Urinary bladder (tissue), 4 donors: ENCODE measurements at places on chromosomes 11 and 22. TPM values are rescaled to one million over a fixed set of nuclear protein-coding genes. Genes with fewer than 3 reads are reported as not detected.

DNA sequence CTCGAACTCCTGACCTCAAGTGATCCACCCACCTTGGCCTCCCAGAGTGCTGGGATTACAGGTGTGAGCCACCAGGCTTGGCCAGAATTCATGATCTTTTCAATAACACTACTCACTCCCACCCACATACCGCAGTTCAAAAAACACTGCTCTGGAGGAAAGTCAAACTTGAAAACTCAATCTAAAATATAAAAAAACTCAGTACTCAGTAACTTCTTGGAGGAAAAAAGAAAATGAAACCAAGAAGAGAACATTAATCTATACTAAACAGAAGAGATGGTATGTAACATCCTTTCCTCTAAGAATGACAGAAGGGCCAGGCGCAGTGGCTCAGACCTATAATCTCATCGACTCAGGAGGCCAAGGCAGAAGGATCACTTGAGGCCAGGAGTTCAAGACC is 58.3 kb downstream of the MRTFA start:
- DNase-seq: no peak

Gene TBX1
- total RNA-seq: 1.2 TPM

DNA sequence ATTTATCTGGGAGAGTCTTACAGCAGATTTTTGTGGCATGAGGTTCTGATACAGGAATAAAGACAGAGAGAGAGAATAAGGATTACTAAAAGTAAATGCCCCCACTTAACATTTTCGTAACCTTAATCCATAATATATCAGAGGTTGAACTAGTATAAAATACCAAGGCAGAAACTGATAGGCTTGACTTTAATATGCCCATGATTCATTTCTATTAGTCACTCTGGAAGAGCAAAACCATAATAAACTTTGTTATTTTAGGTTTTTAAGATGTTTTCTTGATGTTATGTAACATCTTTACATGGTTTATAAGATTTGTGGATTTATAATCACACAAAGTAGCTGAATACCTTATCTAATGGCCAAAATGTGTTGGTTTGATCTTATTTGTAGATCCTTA is 19.1 kb downstream of the GUCY1A2 start:
- DNase-seq: no peak

- no peak for DNase-seq
These were observed 722 bp downstream of the IFITM10 start for GRCh38 chr11:1749395-1750351.

DNA sequence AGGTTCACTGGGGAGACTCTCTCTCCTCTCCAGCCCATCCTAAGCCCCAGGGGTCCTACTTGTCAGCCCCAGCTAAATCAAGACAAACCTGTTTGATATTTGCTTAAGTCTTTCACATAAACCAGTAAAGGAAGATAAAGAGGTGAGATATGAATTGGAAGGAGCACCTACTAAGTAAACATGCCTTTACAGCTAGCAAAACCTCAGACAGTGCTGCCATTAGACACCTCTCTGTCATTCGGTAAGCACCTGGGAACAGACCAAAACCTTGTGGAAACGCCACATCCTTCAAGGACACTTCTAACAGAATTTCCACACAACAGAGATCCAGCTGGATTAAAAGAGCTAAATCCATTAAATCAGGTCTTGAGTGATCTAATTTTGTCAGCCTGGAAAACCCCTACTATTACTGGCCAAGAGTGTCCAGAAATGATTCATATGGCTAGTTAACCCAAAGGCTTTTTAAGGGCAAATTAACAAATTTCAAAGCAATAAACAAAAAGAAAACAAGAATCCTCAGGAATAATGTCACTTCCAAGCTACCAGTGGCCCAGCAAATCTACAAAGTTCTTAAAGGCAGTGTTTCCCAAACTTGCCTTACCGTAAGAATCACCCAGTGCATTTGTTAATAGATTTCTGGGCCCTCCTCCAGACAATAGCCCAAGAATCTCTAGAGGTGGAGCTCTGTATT is 2.4 kb downstream of the VPS37C start:
- DNase-seq: no peak

- DNase-seq: no peak
These were observed 3.2 kb upstream of the BDNF start for GRCh38 chr11:27703481-27703880.

- DNase-seq: no peak
These were observed 85.2 kb downstream of the PPP6R3 start for GRCh38 chr11:68545796-68546195.

DNA sequence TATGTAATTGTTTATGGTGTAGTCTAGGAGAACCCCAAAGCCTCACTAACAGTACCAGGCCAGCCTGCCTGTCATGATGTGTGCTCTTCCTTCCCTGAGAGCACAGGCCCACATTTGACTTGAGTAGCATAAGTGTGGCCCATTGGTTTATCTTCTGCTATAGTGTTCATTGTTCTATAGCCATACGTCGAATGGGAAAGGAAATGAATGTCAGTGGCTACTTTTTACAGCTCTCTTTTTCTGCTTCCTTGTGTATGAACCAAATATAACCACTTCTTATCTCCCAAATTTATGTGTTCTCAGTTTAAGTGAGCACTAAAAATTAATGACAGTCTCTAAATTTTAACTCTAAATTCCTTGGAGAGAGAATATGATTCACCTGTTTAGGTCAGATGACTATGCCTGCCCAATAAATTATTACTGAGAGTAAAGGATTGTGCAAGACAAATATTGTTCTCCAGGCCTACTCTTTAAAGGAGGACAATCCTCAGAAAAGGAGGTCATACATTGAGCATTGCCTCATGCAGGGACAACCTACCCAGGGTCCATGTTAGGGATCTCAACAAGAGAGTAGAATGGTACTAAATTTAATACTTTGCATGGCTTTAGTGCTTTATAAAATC is 222.9 kb upstream of the ARHGAP20 start:
- no peak for DNase-seq

DNA sequence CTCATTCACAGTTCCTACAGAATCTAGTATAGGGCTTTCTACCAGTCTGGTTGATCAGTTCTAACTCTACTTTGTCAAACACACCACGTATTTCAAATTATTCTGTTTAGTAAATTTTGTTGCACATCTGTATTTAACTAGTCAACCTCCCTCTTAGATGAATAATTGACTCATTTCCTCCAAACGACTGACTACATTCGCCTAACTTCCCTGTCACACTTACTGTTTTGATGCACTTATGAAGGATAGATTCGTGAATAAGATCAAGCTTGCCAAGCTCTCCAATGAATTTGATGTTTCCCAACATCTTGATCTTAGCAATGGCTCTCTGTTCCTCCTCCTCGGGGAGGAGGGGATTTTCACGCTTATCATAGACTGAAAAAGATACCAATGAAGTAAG is 5.0 kb downstream of the EIF4G2 start:
- DNase-seq: no peak

DNA sequence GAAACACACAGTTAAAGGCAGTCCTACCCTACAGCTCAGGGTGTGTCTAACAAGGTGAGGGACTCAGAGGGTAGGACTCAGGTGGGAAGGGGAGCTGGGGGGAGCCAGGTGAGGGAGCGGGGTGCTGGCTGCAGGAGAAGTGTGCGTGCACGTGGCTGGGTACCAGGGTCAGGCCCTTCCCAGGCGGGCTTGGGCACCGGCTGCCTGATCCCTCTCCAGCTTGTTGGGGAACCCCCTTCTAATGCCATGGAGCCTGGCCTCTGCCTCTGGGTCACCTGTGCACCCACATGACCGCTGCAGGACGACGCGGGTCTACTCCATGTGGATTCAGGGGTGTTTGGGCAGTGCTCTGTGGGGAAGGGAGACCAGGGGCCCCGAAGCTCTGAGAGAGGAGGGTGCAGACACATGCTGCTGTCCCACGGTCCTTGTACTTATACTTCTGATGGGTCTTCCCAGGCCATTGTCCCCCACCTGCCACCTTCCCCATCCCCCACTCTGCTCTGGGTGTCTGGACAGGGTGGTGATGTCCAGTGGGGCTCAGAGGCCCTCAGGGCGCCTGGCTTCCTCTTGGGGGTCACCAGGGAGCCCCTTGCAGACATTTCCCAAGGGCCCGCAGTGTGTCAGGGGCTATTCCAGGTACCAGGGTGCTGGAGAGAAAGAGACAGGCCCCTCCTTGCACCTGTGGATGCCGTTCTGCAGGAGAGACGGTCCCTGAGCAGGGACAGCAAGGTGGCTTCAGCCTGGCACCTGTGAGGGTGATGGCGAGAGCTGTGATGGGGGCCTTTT is 10.4 kb upstream of the MRGPRD start:
- no peak for DNase-seq

- DNase-seq: no peak
These were observed 37.5 kb downstream of the KIRREL3 start for GRCh38 chr11:126963115-126963514.

GRCh38 chr22:40414838-40415505 is 44.6 kb downstream of the SGSM3 start:
- no peak for DNase-seq

- DNase-seq: no peak
These were observed 87.8 kb upstream of the FAT3 start for GRCh38 chr11:92136797-92137196.

Gene DRD4
- not detected for total RNA-seq

Gene OR51B2
- total RNA-seq: 1.7 TPM

GRCh38 chr22:24271386-24271854 is 789 bp downstream of the SPECC1L start:
- DNase-seq: no peak

DNA sequence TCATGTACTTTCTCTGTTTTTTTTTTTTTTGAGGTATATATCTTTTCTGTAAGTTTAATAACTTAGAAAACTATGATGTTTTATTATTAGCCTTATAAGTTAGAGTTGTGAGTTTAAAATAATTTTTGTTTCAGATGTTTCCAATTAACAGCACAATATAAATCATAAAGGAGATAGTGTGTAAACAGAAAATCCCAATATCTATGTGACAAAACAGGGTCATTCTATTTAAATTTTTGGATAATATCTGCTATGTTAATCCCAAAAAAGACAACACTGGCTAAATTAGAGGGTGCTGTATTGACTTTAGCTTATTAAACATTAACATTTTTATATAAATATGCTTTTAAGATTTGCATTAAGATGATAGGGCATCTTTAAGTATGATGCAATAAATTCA is 318.1 kb upstream of the CTSC start:
- no peak for DNase-seq

Gene KCTD14
- 2.3 TPM for total RNA-seq

GRCh38 chr11:109422870-109423465 is 978 bp downstream of the C11orf87 start:
- DNase-seq: no peak

DNA sequence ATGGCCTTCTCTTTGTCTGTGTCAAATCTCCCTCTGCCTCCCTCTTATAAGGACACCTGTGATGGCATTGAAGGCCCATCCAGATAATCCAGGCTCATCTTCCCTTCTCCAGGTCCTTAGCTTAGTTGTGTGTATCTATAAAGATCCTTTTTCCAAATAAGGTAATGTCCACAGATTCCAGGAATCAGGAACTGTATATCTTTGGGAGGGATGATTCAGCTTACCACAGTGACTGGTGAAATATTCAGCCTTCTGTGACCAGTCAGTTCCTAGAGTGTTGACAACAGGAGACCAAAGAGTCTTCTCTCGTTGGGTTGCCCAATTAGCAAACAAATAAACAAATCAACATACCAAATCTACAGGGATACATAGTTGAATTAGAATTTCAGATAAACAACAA is 175.8 kb downstream of the MPPED1 start:
- DNase-seq: no peak

GRCh38 chr11:55942785-55943392 is 6.7 kb upstream of the OR5I1 start:
- peak; percentile 2 for DNase-seq

Gene MPZL3
- total RNA-seq: 4.7 TPM
